Caco-2 (cell line): ENCODE measurements at places on chromosomes 3 and 15.
A peak's percentile ranks its signal among the peaks of the same experiment; 100 is the strongest.

DNA sequence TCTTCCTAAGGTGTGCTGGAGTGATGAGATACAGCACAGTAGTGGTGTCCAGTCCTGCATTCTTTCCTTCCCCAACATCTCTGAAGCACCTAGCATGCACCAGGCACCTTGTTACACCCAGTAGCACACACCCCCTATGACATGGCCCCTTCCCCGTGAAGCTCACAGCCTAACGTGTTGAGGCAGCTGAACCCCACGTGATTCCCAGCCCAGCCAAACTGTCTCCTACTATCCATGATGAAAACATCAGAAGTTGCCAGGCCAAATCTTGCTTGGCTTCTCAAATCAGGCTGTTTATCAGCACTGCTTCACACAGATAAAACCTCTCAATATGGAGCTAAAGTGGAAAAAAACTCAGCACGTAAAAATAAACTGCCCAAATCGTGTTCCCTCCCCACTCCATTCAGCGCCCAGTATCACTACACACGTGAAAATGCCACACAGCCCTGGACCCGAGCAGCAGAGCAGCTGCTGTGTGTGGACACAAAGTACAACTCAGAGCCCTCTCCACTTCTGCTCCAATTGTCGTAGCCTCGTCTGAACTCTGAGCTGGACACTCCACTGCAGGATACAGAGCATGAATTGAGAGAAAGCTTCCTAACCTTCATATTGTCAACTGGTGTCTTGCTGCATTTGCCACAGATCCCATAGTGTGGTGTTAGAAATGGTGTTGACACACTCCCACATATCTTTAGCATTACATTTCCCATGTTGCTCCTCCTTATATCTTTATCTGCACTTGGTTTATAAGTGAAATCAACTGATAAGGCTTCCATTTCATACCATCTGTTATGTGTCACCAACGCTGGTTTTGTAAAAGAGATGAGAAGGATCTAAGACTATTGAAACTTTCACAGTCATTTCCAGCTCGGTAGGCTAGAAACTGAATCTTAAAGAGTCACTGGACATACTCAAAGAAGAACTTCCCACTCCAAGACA lies 279.8 kb downstream of the RORA start:
- DNase-seq = no peak
- no peaks in the 10 kb centered on the region for H3K36me3 ChIP-seq
- no peaks in the 10 kb centered on the region for H3K27me3 ChIP-seq
- no peaks in the 10 kb centered on the region for H3K4me1 ChIP-seq
- no peak overlapping the region for H3K27ac ChIP-seq

DNA sequence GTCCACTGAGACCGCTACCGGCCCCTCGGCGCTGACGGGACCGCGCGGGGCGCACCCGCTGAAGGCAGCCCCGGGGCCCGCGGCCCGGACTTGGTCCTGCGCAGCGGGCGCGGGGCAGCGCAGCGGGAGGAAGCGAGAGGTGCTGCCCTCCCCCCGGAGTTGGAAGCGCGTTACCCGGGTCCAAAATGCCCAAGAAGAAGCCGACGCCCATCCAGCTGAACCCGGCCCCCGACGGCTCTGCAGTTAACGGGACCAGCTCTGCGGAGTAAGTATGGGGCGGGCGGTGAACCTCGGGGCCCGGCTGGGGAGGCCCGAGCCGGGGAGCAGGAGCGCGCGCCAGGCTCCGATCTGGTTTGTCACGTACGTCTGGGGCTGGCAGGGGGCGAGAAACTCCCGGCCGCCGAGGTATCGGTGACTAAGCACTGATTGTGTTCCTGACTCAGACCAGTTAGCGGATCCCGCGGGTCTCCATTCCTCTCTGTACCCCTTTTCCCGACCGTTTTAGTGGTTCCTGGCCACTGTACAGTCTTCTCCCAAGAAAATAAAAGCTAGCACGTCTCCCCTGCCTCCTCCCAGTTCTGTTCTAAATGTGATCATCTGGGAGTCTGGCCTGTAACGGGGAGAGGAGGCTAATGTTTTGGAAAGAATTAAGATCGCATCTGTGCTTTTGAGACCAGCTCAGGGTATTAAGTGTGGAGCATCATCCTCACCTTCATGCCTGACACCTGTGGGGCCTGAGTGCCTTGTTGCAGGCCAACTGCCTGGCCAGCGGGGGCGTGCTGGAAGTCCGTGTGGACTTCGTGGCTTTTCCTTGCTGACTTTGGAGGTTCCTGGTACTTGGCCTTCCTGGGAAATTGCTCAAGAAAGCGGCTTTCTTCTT lies 691 bp downstream of the MAP2K1 start:
- no peaks in the 10 kb centered on the region for H3K27me3 ChIP-seq
- DNase-seq = peak; percentile 69
- H3K36me3 ChIP-seq = no peaks in the 10 kb centered on the region

DNA sequence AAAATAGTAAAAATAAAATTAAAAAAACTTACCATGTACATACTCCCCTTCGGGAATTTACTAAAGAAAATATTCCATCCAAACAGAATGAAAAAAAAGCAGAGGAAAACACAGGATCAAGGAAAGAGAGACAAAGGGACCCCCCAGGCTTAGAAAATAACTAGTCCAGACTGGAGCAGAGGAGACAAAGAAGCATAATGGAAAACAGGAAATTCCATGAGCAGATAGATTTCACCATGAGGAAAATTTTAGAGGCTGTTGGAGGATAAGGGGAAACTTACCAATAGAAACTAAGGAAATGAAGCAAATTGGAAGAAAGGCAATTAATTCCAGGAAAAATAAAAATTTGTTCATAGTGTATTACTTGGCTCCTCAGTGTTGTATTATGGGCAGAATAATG lies 36.7 kb downstream of the SLC27A2 start:
- H3K27ac ChIP-seq = no peak overlapping the region
- H3K4me1 ChIP-seq = peaks cover 8% of the 10 kb centered on the region; the same call in 1 of the 2 replicates
- DNase-seq = no peak
- no peaks in the 10 kb centered on the region for H3K36me3 ChIP-seq
- H3K27me3 ChIP-seq = no peaks in the 10 kb centered on the region

GRCh38 chr3:112349557-112349956 lies 16.6 kb downstream of the CD200 start:
- DNase-seq = no peak
- H3K27me3 ChIP-seq = no peaks in the 10 kb centered on the region
- no peak overlapping the region for H3K4me3 ChIP-seq
- no peak overlapping the region for H3K27ac ChIP-seq
- no peaks in the 10 kb centered on the region for H3K36me3 ChIP-seq
- no peaks in the 10 kb centered on the region for H3K4me1 ChIP-seq

DNA sequence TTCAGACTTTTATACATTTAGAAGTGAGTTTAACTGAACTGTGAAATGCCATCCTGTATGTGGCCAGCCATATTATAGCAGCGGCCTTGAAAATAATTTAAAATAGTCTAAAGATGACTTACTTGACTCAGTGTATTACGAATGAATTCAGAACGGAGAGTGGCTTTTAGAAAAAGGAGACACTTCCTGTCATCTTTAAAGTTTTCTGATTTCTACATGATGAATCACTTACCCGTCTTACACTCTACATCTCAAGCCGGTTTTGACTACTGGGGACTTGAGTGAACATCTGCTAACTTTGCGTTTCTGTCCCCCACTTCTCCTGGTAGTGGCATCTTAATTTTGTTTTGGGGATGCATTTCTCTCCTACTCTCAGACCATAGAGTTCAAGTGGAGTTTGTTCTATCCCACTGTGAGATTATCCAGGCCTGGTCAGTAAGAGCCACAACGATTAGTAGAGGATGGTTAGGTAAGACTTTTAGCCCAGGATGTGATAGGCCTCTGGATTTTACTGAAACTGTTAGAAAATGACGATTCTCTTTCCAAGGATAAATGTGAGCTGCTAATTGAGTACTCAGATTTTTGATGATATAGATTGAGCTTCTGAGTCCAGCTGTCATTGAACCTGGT lies 175.4 kb upstream of the CADPS start:
- H3K4me3 ChIP-seq = no peak overlapping the region
- H3K27me3 ChIP-seq = no peaks in the 10 kb centered on the region
- no peaks in the 10 kb centered on the region for H3K36me3 ChIP-seq
- DNase-seq = no peak
- H3K27ac ChIP-seq = no peak overlapping the region

- no peaks in the 10 kb centered on the region for H3K36me3 ChIP-seq
- DNase-seq = no peak
- H3K27me3 ChIP-seq = no peaks in the 10 kb centered on the region
- peak overlapping the region; percentile 94 for H3K4me3 ChIP-seq
These were observed 580 bp upstream of the RUBCN start for GRCh38 chr3:197737319-197737649.

DNA sequence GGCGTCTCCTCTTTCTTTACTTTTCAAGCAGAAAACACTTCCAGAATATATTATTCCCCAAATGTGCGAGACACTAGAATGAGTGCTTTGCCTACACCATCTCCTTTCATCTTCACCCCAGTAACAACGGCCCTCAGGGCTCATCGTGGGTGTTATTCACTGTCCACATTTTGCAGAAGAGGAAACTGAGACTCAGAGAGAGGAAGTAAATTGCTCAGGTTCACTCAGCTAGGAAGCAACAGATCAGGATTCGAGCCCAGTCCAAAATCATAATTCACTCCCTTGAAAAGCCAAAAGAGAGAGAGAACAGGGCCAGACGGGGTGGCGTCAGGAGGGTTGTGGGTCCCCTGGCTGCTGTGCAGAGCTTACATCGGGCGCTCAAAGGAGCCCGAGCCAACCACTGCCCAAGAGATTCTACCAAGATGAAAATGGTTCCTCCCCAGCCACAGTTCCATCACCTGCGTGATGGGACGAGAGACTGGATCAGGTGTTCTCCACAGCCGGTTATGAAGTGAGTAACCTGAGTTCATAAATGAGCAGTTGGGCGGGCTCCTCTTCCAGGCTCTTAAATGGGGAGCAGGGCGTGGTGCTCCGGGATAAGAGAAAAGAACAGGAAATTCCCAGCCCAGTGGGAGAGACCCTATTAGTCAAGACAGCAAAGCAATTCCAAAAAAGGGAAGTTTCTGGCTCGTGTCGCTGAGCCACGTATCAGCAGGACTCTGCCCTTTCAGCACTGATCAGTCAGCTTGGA lies 48.6 kb upstream of the FLNB start:
- H3K27me3 ChIP-seq = no peaks in the 10 kb centered on the region
- no peaks in the 10 kb centered on the region for H3K36me3 ChIP-seq
- H3K4me1 ChIP-seq = peaks cover 32% of the 10 kb centered on the region

- H3K36me3 ChIP-seq = no peaks in the 10 kb centered on the region
- no peak overlapping the region for H3K4me3 ChIP-seq
- peaks cover 14% of the 10 kb centered on the region for H3K4me1 ChIP-seq
- H3K27ac ChIP-seq = no peak overlapping the region
- no peak for DNase-seq
These were observed 26.0 kb downstream of the HHLA2 start for GRCh38 chr3:108322352-108322751.

GRCh38 chr3:46298871-46299607 lies 54.9 kb upstream of the CCR2 start:
- no peak for DNase-seq
- no peak overlapping the region for H3K4me3 ChIP-seq
- no peaks in the 10 kb centered on the region for H3K27me3 ChIP-seq
- no peak overlapping the region for H3K27ac ChIP-seq

DNA sequence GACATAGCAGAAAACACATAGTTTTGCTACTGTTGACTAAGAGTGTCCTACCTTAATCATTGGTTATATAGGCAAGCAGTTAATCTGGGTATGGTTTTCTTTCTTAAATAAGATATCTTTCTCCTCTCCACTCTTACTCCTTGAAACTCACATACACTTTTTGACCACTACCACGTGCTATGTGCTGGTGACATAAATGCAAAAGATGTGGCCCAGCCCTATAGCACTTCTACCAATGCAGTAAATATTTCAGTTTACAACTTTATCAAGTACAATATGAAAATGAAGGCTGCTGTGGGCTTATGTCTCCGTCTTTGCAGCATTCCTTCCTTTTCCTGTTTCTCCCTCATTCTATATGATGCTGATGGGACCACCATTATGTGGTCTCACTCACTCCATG lies 410.2 kb upstream of the CFAP20DC start:
- no peaks in the 10 kb centered on the region; the same call in 1 of the 2 replicates for H3K27me3 ChIP-seq
- no peak overlapping the region for H3K4me3 ChIP-seq
- no peaks in the 10 kb centered on the region for H3K4me1 ChIP-seq

GRCh38 chr3:32336113-32336498 lies 55.5 kb upstream of the CMTM7 start:
- no peaks in the 10 kb centered on the region for H3K27me3 ChIP-seq
- H3K36me3 ChIP-seq = no peaks in the 10 kb centered on the region; the same call in 1 of the 2 replicates
- no peak overlapping the region for H3K4me3 ChIP-seq

DNA sequence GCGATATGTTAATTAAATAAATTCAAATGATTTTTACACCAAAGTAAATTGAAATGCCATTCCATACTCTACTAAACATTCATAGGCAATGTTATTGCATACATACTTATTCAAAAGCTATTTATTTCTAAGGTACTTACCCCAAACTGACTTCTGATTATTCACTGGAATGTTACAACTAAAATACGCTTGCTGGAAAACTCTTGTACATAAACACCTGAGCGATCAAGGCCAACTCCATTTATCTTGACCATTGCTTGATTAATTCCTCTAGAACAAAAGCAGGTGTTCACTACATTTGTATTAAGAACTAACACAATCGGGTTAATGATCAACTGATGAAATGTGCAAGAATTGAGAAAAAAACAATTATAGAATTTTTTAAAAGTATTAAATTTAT lies at the start of gene SERPINI2:
SERPINI2 (minus strand) TSS at position 180 of the 400 bp plus-strand sequence. CDS start 2,208 bp downstream, outside the sequence.
- no peak within 1 kb of the TSS for H3K4me3 ChIP-seq
- no peak within 1 kb of the TSS for H3K27ac ChIP-seq
- H3K36me3 ChIP-seq = no peaks in the 10 kb centered on the region

GRCh38 chr3:42593635-42594034 lies 3.0 kb downstream of the SS18L2 start:
- no peak overlapping the region for H3K27ac ChIP-seq
- DNase-seq = no peak
- no peaks in the 10 kb centered on the region for H3K27me3 ChIP-seq
- H3K4me1 ChIP-seq = peaks cover 35% of the 10 kb centered on the region
- H3K4me3 ChIP-seq = no peak overlapping the region
- H3K36me3 ChIP-seq = no peaks in the 10 kb centered on the region

- DNase-seq = peak; percentile 43
- no peaks in the 10 kb centered on the region; the same call in 1 of the 2 replicates for H3K4me1 ChIP-seq
- H3K36me3 ChIP-seq = no peaks in the 10 kb centered on the region
- H3K4me3 ChIP-seq = no peak overlapping the region
These were observed 205.9 kb downstream of the MBNL1 start for GRCh38 chr3:152474585-152474984.

GRCh38 chr3:195259154-195259474 lies 11.8 kb downstream of the XXYLT1 start:
- no peak overlapping the region for H3K27ac ChIP-seq
- peaks cover 9% of the 10 kb centered on the region; the same call in 1 of the 2 replicates for H3K4me1 ChIP-seq
- H3K4me3 ChIP-seq = peak overlapping the region; percentile 83
- no peak for DNase-seq
- H3K36me3 ChIP-seq = no peaks in the 10 kb centered on the region; the same call in 1 of the 2 replicates

DNA sequence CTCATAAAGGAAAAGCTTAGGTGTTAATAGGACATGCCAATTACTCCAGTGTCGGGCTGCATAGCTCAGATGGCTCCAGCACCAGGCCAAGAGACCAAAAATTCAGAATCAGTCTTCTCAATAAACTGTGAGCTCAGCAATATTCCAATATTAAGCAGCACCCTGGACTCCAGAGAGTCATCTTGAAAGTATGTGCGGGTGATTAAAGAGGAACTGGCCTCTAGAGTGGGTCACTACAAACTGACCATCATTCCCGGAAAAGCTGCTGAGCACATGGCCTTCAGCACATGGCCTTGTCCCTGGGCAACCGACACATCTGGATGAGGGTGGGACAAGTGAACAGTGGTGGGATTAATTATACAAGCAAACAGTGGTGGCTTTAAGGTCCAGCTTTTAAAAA lies 59.0 kb downstream of the MAGI1 start:
- no peak overlapping the region for H3K4me3 ChIP-seq
- no peaks in the 10 kb centered on the region for H3K4me1 ChIP-seq
- H3K36me3 ChIP-seq = no peaks in the 10 kb centered on the region
- H3K27me3 ChIP-seq = no peaks in the 10 kb centered on the region
- DNase-seq = no peak
- no peak overlapping the region for H3K27ac ChIP-seq
